NCI-H146 (cell line): ENCODE measurements at places on chromosomes 2 and 18.

DNA sequence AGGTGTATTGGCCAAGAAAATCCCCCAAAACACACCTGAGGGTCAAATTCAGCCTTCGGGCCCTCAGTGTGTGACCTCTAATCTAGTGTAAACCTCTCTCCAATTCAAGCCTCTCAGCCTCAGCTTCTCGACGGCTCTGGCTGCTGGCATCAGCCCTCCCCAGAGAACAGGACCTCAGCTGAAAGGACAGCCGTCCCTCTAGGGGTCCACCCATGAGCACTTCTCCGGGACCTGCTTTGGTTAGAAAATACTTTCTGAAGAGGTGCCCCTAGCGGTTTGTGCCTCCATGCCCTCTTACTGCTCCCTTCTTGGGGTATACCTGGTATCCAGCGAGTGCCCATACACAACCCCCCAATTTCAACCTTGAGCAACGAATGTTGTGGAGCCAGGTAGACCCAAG lies 48.8 kb downstream of the INHBB start:
- DNase-seq: no peak

DNA sequence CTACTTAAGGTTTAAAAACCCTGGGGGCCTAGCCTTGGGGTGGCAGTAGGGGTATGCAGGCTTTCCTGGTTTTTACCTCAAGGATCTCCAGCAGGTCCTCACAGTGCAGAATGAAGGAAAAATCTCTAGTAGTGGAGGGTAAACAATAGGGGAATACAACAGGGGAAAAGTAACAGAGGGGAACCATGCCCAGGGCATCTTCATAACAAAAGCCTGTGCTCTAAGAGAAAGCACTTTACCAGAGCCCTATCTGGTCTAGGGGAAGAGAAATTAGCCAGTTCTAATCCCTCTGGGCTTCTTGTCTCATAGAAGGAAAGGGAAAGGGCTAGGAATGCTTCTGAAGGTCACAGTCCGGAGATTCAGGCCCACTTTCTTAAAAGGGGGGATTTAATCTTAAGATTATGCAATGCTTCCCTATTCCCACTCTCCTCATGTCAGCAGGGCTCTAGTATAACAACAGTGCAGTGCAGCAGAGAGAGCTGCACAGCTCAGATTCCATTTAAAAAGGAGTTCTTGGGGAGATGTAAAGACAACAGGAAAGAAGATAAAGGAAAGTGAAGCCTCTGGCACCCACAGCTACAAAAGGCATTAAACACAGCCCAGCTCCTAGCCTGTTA lies 149.0 kb upstream of the CYP1B1 start:
- no peak for DNase-seq

GRCh38 chr2:69847068-69847828 lies 17.8 kb downstream of the GMCL1 start:
- DNase-seq: no peak

GRCh38 chr2:240930096-240930630 lies 24.0 kb downstream of the CROCC2 start:
- no peak for DNase-seq

DNA sequence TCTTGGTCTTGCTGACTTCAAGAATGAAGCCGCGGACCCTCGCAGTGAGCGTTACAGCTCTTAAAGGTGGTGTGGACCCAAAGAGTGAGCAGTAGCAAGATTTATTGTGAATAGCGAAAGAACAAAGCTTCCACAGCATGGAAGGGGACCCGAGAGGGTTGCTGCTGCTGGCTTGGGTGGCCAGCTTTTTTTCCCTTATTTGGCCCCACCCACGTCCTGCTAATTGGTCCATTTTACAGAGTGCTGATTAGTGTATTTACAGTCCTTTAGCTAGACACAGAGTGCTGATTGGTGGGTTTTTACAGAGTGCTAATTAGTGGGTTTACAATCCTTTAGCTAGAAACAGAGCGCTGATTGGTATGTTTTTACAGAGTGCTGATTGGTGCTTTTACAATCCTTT lies 88.0 kb upstream of the LTBP1 start:
- no peak for DNase-seq

GRCh38 chr2:129056959-129057317 lies 738.3 kb upstream of the HS6ST1 start:
- no peak for DNase-seq

- no peak for DNase-seq
Observed at GRCh38 chr2:101467306-101467705, 7.6 kb downstream of the RFX8 start.

DNA sequence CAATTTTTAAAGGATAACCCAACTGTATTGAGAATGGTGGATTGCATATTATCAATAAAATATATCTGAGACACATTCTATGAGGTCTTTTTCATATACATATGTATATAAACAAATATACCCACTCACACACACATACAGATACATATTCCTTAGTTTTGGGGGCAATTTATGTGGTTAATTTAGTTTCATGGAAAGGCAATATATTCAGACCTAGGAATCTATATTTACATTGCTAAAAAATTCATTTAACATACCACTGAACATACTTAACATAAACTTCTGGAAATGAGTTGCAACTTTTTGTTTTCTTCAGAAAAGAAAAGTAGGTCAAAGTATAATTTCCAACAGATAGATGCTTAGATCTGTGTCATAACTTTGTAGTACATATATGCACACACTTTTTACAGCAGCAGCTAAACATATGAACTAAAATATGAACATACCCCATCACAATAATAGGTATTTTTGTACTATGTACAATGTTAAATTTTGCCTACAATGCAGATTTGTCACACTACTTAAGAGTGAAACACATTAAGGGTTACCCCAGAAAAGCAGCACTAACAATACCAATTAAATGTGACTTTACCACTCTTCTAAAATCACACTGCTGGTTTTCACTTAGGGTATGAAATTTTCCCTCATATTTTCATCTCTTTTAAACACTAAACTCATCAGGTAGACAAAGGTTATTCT lies 23.0 kb downstream of the HEATR5B start:
- no peak for DNase-seq

GRCh38 chr2:164837807-164838206 lies 3.8 kb downstream of the COBLL1 start:
- no peak for DNase-seq

- DNase-seq: no peak
Observed at GRCh38 chr2:17544256-17544655, 3.8 kb downstream of the VSNL1 start.

- peak; percentile 74 for DNase-seq
Observed at GRCh38 chr2:134718023-134718816, 580 bp downstream of the TMEM163 start.

DNA sequence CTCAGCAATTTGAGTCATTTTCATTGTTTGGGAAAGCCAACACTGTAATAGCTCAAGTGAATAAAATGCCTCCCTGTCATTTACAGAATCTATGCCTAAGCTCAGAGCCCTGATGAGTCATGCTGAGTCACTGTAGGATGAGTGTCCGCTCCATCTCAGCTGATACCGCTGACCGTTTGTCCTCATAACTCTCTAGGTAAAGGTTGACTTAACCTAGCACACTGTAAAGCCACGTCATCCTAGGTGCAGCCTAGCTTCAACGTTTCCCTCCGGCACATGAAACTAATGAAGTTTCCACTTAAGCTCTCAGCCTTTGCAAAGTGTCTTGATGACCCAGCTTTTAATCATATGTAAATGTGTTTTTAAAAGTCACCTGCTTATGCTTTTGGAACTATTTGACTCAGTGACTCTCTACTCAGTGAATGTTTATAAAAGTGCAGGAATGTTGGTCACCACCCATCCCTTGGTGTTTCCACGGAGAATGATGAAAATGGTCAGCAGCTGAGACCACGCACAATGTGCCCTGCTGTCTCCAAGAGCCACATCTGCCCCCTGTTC lies 154.0 kb downstream of the PMAIP1 start:
- peak; percentile 84 for DNase-seq

DNA sequence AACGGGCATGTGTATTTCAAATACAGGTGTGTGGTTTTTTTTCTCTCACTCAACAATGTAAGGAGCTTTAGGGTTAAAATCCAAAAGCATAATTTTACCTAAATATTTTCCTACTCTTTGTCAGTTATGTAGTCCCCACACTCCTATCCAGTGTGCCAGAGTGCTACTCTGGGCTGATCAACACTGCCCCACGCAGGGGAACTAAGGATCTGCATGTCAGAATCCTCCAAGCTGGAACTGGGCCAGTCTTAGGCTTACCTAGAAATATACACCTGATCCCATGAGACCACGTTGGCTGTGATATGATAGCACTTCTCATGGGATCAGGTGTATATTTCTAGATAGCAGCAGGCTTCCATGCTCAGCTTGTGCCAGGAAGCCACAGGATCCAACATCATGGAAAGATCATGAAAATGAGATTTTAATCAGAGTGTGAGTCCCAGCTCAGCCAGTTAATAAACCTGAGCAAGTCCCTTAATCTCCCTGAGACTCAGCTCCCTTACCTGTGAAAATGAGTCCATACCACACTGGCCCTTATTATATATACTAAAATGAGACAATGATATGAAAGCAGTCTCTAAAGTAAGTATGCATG lies 29.7 kb downstream of the CCDC141 start:
- DNase-seq: peak; percentile 32

DNA sequence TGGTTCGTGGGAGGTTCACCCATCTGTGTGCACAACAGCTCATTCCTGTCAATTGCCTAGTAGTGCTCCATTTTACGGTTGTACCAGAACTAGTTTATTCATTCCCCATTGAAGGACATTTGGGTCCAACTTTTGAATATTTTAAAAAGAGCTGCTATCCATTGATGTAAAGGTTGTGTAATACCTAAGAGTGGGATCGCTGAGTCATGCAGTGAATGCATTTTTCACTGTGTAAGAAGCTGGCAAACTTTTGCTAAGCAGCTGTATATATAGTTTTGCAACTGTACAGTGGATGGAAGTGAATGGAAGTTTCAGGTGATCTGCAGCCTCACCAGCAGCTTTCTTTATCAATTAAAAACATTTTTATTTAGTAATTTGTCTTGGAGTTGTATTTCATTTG lies 104.5 kb downstream of the DCDC2C start:
- no peak for DNase-seq

DNA sequence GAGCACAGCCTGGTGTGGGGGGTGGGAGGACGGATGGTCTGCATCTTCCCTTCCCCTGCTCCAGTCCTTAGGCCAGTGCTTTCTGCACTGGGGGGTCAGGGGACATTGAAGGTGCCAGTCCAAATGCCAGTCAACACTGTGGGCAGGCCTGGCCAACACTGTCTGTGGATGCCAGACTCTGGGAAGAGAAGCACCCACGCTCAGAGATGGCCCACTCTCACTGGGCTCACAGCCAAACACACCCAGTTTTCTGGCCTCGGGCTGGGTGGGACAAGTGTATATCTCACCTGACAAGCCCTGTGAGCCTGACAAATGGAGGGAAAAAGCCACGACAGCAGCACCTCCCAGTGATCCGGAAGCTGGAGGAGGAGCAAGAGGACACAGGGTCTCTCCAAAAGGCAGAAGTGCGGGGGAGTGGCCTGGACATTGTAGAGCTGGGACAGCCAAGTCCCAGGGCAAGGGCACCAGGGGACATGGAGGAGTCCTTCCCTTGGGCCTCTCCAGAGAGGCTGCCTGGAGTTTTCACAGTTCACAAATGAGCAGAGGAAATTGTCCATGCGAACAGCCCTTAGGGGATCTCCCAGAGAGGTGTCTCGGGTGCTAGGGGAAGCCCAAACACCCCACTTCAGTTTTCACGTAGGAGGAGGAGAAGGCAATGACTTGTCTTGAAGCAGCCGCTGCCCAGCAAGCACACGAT lies 79.3 kb downstream of the SDC1 start:
- no peak for DNase-seq

GRCh38 chr2:144490017-144490416 lies 29.9 kb downstream of the ZEB2 start:
- DNase-seq: no peak

GRCh38 chr2:233456934-233457333 lies 102.6 kb downstream of the DGKD start:
- no peak for DNase-seq

GRCh38 chr2:55116598-55116964 lies 66.3 kb upstream of the RTN4 start:
- DNase-seq: no peak

GRCh38 chr2:192536922-192537624 lies 342.3 kb upstream of the TMEFF2 start:
- no peak for DNase-seq

DNA sequence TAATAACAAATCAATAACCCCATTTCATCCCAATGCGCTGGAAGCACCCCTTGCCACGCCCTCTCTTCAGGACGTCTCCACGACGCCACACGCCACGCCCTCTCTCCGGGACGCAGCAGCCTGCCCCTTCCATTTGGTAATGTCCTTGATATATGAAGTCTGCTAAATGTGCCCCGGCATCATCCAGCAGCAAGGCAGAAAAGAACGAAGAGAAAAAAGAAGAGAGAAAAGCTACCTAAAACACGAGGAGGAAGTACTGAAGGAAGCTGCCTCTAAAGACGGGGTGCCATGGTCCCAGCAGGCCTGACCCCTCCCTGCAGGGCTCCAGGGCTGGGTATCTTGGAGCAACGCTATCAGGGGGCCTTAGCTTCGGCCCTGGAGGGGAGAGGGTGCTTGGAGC lies 41.8 kb downstream of the CNGA3 start:
- DNase-seq: no peak

GRCh38 chr2:46847185-46847710 lies 68.4 kb downstream of the MCFD2 start:
- DNase-seq: no peak

DNA sequence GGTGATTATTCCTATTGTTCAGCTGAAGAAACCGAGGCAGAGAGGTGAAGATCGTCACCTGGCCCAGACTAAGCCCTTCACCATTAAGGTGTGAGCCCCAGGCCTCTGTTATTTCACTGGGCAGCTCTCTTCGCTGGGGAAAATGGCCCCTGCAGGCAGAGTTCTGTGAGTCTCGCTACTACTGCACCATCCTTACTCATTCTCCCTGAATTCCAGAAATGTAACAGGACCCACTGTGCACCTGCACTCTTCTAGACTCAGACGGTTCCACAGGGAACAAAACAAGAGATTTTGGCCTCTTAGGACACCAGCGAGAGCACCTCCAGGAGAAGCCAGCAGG lies 147.7 kb upstream of the GLI2 start:
- DNase-seq: no peak

DNA sequence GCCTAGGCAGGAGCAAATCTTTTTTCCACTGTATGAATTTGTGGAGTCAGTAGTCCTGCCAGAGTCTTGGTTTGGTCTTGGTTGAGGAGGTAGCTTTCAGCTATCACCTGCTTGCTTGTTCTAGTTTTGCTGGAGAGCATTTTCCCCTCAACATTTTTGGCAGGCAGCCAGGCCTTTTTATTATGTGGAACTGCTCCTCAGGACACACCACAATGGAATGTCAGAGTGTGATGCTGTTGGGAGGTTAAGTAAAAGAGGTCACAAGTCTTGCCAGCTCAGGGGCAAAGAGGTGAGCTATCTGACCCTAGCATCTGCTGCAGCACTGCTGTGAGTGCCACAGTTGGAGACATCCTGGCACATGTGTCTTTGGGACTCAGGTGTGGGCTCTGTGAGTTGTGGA lies 258.0 kb downstream of the CNTNAP5 start:
- peak; percentile 45 for DNase-seq
